NCI-H2171 (cell line): ENCODE measurements at places on chromosomes 5 and 9.

- no peak for DNase-seq
These were observed 205.5 kb upstream of the PTGER4 start for GRCh38 chr5:40474250-40474649.

GRCh38 chr5:30581198-30581935, 612.1 kb upstream of the CDH6 start:
- no peak for DNase-seq

DNA sequence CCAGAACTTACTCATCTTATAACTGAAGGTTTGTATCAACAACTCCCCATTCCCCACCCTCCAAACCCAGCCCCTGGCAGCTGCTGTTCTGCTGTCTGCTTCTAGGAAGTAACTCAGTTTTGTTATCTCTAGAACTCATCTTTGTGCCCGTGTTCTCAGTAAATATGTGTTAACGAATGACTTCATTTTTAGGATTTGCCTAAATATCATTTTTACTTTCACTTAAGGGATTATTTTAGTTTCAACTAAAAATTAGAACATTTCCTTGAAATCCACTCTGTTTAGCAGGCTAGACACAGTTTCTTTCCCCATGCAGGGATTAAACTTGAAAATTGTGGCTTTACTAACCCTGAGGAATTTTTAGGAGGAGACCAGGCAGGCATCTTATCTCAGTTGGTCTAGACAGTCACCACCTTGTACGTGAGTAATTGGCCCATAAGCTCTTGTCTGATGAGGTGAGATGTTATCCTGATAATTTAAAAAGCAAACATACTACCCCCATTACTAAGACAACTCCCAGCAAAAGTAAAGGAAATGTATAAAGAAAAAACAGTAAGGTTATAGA, 68.2 kb upstream of the TNFAIP8 start:
- DNase-seq, result no peak

GRCh38 chr5:102289251-102289899, 6.7 kb downstream of the SLCO4C1 start:
- no peak for DNase-seq

DNA sequence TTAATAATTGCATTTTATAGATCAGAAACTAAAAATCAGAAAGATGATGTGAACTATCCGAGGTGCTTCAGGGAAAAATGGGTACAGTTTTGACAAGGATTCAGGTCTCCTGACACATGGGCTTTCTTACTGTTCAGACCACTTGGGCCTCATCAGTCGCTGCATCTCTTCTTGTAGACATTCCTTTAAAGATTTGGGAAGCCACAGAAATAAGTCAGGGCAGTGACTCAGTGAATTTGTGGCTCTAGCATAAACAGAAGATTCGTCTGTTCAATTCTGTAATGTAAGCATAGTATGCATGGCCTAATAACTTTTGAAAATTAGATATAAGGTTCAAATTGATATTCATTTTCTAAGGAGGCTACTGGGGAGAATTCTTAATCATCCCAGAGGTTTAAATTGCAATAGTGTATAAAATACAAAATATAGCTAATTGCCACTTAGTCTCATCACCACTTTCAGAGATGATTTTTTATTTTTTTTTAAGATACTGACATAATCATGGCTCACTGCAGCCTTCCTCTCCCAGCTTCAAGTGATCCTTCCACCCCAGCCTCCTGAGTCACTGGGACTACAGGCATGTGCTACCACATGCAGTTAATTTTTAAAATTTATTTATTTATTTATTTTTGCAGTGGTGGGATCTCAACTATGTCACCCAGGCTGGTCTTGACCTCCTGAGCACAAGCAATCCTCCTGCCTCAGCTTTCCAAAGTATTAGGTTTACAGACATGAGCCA, 48.9 kb downstream of the RASEF start:
- no peak for DNase-seq

- no peak for DNase-seq
These were observed 29.6 kb upstream of the PITX1 start for GRCh38 chr5:135063511-135064234.

- DNase-seq, result no peak
These were observed 25.2 kb upstream of the CEMIP2 start for GRCh38 chr9:71793386-71794105.

DNA sequence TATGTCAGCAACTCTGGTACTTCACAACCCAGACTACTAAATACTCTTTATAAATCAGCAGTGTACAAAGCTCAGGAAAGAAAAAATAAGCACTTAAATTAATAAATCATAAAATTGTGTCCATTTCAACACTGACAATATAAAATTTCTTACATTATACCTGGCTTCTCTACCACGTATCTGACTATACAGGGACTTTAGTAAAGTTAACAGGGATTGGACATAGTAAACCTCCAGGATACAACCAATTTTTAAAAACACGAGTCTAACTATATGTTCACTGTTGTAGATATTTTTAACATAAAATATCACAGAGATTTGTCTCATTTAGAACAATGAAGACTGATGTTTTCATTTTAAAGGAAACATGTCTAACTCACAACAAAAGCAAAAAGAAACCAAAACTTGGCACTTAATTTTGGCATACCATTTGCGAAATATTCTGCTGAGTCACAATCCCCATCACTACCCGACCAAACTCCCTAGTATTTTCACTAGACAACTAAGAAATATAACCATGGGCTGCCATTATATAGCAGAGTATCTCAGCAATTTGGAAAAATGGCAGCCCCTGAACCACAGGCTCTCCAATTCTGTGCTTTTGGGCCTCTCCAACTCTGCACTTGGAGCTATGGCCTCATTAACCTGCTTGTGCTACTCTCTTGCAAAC, 14.4 kb downstream of the FAM169A start:
- no peak for DNase-seq

DNA sequence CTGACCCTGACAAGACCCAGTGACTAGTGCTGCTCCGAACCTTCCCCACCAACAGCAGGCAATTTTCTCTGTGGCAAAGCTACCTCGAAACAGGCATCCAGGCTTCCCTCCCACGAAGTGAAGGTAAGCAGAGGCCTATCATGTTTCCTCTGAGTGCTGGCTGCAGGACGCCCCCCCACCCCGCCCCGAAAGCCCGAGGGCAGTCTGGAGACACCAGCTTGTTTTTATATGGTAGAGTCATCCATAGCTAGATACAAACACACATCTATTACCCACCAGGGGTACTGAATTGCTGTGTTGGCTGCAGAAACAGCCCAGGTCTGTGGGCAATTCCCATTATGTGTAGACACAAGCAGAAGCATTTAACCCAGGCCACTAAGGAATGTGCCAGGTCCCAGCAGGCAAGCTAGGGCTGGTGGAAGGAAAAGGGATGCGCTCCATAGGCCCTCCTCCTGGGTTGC, 40.4 kb downstream of the LIX1 start:
- DNase-seq, result no peak

DNA sequence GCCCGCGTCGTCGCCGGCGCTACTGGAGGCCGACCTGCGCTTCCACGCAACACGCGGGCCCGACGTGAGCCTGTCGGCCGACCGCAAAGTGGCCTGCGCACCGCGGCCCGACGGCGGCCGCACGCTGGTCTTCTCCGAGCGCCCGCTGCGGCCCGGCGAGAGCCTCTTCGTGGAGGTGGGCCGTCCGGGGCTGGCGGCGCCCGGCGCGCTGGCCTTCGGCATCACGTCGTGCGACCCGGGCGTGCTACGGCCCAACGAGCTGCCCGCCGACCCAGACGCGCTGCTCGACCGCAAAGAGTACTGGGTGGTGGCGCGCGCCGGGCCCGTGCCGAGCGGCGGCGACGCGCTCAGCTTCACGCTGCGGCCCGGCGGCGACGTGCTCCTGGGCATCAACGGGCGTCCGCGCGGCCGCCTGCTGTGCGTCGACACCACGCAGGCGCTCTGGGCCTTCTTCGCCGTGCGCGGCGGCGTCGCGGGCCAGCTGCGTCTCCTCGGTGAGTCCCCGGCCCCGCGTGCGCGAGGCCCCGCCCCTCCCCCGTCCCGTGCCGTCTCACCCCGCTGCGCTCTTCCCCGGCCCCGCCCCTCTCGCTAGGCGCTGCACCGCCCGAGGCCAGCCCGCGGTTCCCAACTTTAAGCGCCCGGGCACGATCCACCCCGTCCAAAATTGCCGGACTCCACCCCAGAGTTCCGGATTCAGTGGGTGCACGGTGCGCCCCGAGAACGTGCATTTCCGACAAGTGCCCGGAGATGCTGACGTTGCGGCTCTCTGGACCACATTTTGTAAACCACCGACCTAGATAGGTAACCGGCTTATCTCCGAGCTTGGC, 42.8 kb downstream of the NEURL1B start:
- DNase-seq, result no peak

- DNase-seq, result no peak
These were observed 34.4 kb upstream of the RAD23B start for GRCh38 chr9:107248714-107249113.

DNA sequence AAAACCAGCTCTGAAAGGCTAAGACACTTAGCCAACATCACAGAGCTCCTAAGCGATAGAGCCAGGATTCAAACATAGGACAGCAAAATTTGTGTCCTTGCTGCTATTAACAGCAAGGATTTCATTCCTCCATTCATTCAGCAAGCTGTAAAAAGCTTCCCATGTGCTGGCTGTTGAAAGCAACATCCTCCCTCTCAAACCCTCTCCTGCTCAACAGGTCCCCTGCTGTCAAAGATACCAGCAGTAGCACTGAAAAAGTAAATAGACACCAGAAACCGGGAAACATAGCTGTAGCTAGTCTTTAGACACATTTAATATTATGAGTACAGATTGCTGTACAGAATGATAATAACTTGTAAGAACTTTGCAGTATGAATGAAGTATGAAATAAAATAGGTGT, 52.6 kb upstream of the ADAMTSL1 start:
- no peak for DNase-seq

DNA sequence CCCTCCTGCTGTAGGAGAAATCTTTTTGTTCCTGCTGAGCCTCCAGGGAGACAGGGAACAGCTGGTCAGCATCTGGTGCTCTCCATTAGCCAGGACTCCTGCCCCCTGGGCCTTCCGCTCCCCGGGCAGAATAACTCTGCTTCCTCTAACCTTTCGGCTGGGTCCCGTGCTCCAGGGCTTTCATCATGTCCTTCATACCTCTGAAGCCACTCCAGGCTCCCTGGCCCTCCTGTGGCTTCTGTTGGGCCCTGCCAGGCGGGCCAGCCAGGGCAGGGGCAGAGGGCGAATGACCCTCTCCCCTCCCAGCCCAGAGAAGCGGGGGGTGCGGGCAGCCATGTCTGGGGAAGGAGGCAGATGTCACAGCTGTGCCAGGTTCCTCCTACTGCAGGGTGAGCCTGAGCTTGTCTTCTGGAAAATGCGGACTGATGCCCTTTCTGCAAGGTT, 81.7 kb upstream of the LMX1B start:
- no peak for DNase-seq

DNA sequence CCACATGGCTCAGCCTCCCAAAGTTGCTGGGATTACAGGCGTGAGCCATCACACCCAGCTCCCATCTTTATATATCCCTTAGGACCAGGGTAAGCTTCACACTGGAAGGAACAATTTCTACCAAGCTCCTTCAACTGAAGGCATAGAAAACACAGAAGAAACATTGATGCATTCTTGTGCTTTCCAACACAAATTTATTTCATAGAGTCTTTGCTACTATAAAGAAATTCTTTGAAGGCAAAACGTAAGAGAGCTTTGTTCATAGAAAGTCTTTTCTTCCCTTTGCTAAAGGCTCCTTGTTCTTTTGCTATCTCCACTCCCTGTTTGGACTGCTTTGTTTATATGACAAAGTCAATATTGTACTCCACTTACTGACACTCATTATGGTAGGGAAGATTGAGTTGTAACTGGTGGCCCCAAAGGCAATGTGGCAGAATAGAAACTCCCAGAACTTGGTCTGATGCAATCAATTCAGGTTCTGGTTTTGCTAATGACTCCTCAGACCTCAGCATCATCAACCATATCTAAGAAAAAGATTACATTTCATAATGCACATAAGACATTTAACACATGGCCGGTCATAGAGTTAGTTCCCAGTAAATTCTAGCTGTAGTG, 97.4 kb upstream of the CLINT1 start:
- no peak for DNase-seq

DNA sequence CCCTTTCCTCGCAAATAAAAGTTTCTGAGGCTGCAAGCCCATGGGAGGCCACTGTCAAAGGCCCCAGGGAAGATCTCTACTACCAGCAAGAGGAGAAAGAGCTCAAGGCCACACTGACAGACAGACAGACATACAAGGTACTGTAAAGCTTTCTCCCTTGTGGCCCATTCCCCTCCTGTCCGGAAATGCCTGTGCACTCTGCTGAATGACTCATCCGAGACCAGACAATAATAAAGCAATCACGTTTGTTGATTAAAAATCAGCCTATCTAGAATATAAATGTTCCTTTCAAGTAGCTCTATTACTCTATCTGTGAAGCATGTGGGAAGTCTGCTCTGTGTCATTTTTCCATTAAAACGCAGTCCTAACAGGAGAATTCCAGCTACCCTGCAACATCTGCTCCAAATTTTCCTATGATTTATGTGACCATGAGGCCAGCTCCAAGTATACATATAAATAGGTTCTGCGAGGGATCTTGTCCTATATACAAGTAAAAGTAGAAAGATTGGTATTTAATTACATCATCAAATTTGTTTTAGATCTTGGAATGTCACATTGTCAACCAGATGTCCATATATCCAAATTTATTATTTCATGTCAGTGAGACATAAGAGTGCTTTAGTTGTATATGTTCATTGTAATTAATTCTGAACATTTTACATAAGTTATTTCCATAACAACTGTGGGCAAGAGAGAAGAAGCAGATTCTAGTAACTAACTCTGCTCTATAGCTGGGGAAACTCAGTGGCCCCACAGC, 34.7 kb upstream of the TGFBI start:
- DNase-seq, result no peak

GRCh38 chr5:51651889-51652288, 268.6 kb downstream of the ISL1 start:
- no peak for DNase-seq

- DNase-seq, result no peak
These were observed 147.8 kb downstream of the TTLL11 start for GRCh38 chr9:121945281-121945680.

GRCh38 chr9:69946800-69947437, 96.7 kb upstream of the MAMDC2 start:
- DNase-seq, result no peak

DNA sequence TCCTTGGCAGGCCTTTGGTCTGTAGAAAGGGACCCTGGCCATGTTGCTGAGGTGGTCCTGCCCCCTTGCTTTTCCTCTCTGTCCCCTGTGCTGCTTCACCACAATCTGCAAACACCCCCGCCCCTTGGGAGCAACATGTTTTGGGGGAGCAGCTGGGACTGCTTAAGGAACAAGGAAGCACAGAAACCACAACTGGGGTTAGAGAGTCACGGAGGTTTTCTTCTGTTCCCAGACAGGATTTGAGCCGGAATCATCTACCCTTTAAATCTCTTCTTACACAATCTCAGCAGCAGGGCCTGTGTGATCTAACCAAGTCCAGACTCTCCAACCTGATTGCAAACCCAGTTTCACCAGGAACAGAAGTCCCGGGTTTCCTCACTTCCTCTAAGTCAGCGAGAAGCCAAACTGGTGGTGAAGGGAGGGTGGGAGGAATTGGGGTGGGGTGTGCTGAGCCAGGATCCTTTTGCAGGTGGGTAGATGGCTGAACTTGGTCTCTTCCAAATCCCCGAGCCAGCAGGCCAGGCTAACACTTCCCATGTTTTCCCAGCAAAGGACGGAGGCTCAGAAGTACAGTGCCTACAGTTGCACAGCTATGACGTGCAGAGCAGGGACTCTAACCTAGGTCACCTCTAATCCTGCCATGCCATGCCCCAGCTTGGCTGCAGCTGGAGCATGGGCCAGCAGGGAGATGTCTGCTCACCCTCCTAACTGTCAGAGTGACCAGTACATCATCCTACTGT, 25.0 kb downstream of the SH3PXD2B start:
- no peak for DNase-seq

- no peak for DNase-seq
These were observed 40.9 kb upstream of the FABP6 start for GRCh38 chr5:160188141-160189015.
